ENCODE measurements at places on chromosomes 5 and 9.

GRCh38 chr9:100088202-100088601 lies 10.6 kb downstream of the ERP44 start:
- DNase-seq = no peak

DNA sequence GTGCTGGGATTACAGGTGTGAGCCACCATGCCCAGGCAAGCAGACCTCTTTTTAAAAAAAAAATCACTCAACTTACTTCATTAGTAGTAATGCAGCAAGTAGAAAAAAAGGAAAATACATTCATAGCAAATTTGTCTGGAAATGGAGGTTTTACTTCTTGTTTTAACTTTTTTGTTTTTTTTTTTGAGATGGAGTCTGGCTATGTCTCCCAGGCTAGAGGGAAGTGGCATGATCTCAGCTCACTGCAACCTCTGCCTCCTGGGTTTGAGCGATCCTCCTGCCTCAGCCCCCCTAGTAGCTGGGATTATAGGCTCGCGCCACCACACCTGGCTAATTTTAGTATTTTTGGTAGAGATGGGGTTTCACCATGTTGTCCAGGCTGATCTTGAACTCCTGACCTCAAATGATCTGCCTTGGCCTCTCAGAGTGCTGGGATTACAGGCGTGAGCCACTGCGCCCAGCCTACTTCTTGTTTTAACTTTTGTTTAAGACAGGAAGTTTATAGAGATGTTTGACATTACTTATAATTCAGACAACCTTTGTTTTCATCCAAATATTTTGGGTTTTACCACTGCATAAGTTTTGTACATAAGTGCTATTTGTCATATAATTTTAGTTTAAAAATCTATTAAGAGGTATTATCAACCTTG lies 26.5 kb downstream of the UBE2R2 start:
- DNase-seq = no peak

DNA sequence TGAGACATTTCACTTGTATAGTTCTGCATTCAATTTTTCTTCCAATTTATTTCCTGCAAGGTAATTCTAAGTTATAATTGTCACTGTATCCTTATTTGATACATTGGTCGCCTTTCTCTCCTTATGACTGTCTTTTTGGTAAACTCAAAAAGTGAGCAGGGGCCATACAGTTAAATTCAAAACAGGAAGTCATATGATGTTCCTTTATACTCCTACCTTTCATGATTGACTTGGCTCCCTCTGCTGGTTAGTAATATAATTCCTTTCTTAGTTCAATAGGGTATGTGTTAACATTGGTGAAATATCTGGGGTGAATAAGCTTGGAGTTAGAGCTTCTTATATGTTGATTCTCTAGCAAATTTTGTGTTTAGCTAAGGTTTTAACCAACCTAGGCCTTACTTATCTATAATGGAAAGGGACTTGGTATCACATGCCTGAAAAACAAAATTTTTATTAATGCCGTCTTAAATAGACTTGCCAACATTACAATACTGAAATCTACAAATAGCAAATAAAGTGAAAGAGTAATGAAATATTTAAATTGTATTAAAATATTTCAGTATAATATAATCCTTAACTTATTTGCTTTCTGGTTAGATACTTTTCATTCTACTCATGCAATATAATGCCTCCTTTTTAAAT lies 6.0 kb upstream of the NIPBL start:
- no peak for DNase-seq

DNA sequence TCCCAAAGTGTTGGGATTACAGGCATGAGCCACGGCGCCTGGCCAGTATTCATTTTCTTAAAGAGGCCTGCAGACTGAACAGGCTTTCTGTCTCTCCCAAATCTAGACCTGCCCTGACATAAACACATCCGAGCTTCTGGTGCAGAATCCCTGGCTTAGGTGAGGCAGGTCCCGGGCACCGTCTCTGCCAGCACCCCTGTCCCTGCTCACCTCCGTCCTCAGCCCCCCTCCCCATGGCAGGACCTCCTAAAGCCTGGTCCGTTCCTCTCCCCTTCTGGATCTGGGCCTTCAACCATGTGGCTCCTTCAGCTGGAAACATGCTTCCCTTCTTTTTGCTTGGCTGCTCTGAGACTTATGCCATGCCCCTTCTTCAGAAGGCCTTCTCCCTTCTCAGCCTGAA lies 22.7 kb upstream of the RXRA start:
- DNase-seq = no peak

DNA sequence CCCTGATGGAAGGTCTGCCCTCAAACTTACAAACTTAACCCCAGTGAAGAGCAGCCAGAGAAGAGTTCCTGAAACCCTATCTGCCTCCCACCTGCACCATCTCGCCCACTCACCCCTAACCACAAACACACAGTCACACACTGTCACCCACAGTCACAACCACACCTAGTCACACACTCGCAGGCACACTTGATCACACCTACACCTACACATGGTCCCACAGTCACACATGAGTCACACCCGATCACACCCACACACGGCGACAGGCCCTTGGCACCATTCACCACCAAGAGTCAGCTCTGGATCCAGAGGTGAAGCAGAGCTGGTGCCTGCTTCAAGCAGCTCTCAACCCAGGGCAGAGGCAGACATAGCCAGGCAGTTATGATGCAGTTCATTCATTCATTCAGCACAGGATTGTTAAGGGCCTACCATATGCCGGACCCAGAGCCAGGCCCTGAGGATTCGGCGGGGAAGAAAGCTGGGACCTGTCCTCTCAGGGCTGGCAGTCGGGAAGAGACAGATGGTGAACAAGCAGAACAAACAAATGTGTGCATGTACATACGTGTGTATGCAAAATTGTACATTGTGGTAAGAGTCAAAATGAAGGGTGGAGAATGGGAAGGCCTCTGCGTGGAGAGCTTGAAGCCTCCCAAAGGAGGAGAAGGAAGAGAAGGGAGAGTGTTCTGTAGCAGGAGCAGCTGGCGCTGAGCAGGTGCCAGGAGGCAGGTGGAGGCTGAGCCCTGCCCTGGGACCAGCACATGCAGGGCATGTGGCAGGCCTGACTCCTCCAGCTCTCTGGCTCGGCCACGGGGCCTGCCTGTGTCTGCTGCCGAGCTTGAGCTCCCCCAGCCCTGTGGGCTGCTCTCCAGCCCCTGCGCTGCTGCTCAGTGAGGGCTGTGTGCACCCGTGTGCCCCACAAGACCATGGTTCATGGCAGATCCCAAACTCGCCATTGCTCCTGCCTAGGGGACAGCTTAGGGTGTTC lies 6.4 kb downstream of the TSPAN17 start:
- no peak for DNase-seq

DNA sequence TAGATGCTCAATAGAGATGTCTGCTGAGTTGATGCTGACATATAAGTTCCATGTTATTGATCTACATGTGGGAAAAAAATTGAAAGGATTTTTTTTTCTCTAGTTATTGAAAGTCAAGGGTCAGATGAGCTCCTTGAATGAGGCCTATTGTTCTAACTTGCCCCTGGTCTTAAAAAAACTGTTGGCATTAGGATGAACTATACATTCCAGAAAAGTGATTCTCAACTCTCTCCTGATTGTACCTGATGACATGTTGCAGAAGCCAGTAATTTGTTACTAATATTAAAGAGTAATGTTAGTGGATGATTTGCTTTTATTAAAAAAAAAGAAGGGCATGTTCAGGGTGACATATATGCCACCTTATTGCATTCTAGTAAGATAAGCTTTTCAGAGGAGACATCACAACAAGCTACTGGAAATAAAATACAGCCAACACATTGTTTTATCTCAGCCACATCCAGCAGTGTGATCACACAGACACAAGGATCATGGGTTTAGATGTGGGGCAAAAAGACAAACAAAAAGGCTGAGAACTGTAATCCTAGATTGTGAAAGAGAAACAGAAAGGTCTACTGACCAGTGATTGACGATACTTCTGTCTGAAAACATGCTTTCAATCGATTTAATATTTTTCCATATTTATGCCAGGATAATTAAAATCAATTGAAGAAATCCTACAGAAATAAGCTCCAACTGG lies 1314.1 kb upstream of the C9orf72 start:
- DNase-seq = no peak

DNA sequence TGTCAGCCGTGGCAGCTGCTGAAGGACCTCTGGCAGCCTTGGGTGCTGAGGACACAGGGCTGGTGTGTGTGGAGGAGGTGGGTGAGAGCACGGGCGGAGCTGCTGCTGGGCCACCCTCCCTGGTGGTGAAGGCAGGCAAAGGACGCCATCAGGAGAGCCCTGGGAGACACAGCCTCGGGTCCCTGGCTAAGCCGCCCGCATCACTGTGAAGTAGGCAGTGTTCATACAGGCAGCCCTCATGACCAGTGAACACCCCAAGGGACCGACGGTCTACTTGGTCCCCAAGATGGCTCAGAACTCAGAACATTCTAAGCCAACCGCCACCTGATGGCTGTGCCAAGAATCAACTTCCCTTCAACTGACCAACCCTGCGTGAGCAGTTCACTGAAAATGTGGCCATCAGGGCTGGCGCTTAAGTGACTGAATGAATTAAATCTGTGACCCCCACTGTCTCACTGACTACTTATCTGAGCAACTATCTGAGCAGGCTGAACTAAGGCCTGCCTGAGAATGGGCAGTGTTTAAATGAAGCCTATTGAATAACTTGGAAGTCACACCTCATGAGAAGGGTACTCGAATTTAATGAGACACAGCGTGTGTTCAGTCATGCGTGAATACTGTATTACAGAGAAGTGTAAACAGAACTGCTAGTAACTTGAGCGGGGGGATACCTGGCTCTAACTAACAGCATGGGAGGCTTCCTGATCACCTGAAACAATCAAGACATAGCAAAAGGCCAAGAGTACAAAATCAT lies 54.7 kb upstream of the SIMC1 start:
- no peak for DNase-seq

GRCh38 chr5:137216976-137217598 lies 282.0 kb downstream of the SPOCK1 start:
- DNase-seq = no peak

DNA sequence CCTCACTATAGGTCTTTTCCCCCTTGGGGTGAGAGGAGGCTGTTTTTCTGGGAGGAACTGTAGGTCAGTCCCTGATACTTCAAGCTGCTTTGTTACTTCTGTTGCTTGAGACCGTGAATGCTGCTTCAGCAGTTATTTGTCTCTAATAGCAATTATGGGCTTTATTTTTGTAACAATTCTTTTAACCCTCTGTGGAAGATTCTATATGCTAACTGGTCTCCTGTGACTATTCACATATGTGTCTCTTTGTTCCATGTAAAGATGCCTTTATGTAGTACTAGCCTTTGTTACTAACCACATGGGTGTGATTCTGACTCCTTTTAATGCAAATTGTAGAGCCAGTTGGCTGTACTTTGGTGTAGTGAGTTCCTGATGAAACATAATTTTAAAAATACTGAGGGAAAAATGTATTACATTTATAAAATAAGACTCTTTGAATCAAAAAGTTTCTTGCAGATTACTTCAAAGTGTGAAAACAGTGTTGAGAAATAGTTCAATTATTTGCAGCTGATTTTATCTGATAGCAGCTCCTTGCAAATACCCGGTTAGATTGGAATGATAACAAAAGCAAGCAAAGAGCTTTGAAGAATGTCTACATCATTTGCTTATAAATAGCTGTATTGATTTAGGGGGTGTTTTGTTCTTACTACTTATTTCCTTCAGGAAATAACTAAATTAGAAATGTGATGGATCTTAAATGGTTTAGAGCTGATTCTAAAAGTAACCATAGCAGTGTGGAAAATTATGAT lies 46.6 kb downstream of the ANGPTL2 start:
- no peak for DNase-seq

GRCh38 chr5:55146543-55147151 lies 13.3 kb upstream of the GPX8 start:
- peak; percentile 87 for DNase-seq

DNA sequence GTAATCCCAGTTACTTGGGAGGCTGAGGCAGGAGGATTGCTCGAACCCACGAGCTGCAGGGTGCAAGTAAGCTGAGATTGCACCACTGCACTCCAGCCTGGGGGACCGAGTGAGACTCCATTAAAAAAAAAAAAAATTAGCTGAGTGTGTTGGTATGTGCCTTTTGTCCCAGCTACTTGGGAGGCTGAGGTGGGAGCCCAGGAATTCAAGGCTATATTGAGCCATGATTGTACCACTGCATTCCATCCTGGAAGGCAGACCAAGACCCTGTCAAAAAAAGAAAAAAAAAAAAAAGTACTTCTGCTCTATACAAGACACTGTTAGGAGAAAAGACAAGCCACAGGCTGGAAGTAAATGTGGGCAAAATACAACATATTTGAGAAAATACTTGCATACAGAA lies 68.5 kb upstream of the FBXW11 start:
- DNase-seq = no peak

DNA sequence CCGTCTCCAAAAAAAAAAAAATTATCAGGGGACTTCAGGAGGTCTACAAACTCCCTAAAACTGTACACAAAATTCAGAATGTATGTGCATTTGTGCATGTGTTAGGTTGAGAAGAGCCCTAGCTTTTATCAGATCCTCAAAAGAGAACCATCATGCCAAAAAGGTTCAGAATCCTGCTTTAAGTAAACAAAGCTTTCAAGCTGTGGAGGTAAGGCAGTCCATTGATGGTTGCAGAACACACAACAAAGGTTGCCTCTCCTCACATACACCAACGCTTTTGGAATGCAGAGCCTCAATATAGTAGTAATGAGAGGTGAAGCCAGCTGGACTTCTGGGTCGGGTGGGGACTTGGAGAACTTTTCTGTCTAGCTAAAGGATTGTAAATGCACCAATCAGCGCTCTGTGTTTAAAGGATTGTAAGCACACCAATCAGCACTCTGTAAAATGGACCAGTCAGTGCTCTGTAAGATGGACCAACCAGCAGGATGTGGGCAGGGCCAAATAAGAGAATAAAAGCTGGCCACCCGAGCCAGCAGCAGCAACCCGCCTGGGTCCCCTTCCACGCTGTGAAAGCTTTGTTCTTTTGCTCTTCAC lies 57.9 kb upstream of the RNF38 start:
- DNase-seq = no peak

GRCh38 chr5:103128202-103128601 lies 8.1 kb downstream of the PPIP5K2 start:
- DNase-seq = no peak

DNA sequence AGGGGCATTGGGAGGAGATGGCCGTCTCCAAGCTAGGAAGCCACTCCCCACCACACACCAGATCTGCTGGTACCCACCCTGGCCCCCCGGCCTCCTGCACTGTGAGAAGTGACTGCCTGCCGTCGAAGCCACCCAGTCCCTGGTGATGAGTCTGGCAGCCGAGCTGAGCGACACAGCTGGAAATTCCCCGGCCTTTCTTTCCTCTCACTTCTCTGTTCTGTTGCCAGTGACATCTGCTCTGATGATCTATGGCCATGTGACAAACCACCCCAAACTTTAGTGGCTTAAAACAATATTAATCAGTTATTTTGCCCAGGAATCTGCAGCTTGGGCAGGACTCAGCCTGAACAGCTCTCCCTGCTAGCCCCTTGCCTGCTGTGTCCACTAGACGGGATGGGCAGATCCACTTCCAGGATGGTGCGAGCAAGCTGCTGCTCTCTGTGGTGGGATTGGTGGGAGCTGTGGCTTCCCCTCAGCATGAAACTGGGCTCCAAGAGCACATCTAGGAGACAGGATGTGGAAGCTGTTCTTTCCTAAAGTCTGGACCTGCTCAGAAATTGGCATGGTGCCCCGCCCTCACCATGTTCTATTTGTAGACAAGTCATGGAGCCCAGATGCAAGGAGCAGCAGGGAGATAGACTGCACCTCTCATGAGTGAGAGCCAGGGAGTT lies 211.2 kb downstream of the GADD45G start:
- peak; percentile 19 for DNase-seq
